Coronary artery (tissue), 2 donors: ENCODE measurements at places on chromosomes 5 and 9.
A peak's percentile ranks its signal among the peaks of the same experiment; 100 is the strongest.

- DNase-seq: no peak
Observed at GRCh38 chr9:90787771-90788460, 13.7 kb upstream of the SYK start.

DNA sequence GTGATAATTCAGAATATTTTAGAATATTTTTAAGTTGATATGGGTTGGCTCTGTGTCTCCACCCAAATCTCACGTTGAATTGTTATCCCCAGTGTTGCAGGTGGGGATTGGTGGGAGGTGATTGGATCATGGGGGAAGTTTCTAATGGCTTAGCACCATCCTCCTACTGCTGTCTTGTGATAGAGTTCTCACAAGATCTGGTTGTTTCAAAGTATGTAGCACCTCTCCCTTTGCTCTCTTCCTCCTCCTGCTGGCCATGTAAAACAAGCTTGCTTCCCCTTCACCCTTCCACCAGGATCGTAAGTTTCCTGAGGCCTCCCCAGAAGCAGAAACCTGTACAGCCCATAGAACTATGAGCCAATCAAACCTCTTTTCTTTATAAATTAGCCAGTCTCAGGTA is 214.6 kb upstream of the C9orf72 start:
- no peak for DNase-seq

GRCh38 chr5:78501411-78502352 is 141.3 kb downstream of the SCAMP1 start:
- DNase-seq: no peak

DNA sequence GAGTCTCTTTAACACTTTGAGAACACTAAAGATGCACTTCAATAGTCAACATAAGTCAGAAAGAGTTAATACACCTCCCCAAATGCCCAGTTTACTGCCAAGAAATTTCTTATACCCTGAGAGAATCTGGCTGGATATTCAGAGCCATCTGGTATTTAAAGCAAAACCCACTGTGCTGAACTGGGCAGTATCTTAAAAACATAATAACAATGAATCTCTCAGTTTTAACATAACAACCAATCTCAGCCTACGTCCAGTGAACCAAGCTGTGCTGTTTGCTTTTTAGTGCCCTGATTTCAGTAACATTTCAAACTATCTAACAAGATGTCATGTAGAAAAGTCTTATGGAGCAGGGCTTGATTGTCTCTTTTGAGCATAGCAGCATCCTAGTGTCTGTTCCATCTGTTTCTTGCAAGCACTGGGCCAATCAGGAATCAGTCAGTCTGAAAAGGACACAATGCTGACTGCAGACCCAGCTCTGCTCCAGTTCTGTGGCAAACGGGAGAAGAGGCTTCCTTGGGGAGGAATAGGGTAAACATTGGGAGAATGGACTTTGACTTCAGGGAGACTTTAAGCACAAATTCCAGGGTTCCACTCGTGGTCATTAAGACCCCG is 43.6 kb upstream of the FAM81B start:
- no peak for DNase-seq

GRCh38 chr5:111076091-111076490 is 4.6 kb downstream of the TSLP start:
- DNase-seq: no peak

DNA sequence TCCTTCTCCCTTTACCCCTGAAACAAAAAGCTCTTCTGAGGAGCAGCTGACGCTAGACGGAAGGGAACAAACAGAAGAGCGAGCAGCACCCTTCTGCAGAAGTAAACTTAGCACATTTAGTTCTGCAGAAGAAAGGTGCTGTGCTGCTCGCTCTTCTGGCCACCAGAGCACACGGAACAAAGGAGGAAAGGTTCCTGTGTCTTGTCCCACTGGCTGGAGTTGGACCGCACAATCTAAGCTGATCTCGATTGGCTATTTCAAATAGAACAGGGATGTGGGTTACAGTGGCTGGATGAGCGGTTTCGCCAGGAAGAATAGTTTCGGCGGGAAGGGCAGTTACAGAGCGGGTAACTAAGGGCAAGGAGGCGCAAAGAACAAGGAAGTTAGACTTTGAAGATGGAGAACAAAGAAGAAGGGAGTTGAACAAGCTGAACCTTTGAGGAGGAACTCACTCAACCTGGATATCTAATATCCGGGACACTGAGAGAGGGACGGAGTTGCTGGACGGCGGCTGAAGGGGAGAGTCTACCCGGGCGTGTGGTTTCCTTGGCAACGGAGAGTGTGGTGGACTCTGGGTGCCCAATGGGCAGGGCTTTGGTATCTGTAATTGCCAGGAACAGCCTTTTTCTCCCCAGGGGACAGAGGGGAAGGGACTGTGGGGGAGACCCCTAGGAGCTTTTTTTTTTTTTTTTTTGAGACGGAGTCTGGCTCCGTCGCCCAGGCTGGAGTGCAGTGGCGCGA is 7.1 kb downstream of the GTF3C5 start:
- DNase-seq: no peak

- DNase-seq: peak; percentile 79
Observed at GRCh38 chr5:154276973-154277331, 86.4 kb downstream of the GALNT10 start.

DNA sequence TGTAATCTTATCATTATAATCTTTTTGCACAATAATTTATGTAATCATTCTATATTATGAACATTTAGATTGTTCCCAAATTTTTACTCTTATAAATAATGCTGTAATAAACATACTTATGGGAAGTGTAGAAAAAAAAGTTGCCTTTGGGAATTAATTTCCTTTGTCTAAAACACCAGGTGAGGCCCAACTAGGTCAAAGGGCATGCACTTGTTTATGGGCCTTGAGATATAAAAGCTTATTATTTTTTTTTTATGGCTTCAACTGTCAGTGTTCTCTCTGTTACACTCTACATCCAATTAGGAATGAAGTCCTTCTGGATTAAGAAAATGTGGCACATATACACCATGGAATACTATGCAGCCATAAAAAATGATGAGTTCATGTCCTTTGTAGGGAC is 6.5 kb upstream of the PRLR start:
- DNase-seq: no peak

GRCh38 chr5:133688391-133688790 is 76.0 kb upstream of the FSTL4 start:
- DNase-seq: no peak

DNA sequence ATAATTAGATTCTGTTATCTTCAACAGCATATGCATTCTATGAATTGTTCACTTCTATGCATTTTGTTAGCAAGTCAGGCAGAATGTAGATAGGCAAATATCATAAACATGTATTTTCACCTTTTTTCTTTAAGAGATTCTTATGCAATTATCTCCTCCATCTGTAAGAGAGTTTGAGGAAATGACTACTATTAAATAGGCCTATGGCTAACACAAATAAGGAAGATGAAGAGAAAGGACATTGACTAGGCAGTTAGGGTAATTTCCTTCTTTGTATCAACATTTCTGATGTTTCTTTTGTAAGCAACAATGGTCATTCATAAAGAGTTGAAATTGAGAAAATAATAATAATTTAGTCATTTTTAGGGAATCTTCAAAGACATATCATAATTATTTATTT is 145.2 kb upstream of the CDH12 start:
- DNase-seq: no peak

DNA sequence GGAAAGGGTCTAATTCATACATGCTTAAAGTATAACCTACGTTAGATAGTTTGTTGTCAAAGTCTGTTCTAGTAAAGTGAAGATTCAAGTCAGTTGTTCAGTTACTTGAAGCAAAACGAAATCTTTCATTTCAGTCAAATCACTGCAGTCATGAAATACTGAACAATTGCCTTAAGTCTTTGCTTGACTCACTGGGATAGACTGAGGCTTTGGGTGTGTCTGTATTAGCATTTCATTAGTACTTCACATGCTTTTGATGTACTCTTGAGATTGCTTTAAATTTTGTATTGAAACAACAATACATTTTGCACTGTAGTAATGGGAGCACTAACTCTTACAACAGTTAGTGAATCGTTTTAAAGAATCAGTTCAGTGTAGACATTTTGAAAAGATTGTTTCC is 4.0 kb upstream of the CMYA5 start:
- no peak for DNase-seq

DNA sequence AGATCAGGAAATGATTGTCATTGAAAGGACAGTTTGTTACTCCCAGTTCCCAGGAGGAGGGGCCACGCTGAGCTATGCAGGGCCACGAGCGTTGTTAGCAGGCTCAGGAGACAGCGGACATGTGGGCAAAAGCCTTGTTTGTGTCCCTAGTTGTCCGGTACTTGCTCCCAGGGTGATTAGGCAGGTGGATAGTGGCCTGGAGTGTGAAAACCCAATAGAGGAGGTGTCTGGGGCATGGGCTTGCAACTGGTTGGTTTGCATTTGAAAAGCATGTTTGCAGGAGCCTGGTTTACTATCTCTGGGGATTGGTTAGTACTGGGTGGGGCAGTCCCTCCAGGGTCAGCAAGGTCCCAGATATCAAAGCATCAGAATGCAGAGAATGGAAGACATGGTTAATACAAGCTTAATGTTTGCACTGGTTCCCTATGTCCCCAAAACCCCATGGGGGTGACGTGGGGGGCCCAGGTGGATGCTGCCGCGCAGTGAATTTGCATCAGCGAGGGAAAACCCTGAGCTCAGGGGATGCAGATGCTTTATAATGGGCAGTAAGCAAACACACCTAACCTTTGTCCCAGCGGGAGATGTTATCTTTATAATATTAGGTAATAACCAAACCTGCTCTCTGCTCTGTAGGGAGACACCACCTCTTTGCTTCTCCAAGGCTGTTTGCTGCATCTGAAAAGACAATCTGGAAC is 39.7 kb downstream of the ROPN1L start:
- no peak for DNase-seq

- no peak for DNase-seq
Observed at GRCh38 chr5:135364421-135365262, 34.4 kb downstream of the MACROH2A1 start.

- DNase-seq: no peak
Observed at GRCh38 chr9:88659126-88659525, 124.1 kb downstream of the NXNL2 start.

GRCh38 chr9:135074354-135075233 is 12.9 kb upstream of the OLFM1 start:
- peak; percentile 38 for DNase-seq

DNA sequence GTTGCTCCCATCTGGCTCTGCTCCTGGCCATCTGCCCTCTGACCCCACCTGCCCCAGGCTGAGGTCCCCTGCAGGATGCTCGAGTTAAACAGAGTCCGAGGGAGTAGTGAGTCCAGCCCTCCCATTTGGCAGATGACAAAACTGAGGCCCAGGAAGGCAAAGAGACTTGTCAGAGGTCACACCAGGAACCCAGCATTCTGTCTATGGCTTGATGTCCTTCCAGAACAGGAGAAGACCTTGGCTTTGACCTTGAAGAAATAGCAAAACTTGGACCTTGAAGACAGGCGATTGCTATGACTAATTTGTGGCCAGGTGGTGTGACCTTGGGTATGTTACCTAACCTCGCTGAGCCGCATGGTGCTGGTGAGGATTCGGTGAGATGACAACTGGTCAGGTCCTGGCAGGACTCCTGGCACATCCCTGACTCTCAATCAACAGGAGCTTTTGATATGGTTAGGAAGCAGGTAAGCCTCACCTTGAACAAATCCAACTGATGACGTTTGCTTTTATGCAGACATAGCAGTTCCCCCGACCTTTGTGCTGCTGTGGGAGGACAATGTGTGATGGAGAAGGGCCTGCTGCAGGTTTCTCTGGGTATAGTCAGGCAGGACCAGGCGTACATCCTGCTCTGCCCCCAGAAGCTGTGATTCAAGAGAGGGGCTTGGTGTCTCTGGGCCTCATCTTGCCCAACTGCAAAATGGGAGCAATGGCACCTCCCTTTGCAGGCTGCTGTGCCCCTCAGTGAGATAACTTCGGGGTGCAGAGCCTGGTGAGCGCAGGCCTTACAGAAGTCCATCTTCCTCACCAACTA is 198.7 kb downstream of the C9orf50 start:
- no peak for DNase-seq

- DNase-seq: no peak
Observed at GRCh38 chr9:124776618-124776953, 347 bp upstream of the OLFML2A start.

GRCh38 chr9:95854386-95855020 is 21.0 kb upstream of the ERCC6L2 start:
- DNase-seq: no peak

DNA sequence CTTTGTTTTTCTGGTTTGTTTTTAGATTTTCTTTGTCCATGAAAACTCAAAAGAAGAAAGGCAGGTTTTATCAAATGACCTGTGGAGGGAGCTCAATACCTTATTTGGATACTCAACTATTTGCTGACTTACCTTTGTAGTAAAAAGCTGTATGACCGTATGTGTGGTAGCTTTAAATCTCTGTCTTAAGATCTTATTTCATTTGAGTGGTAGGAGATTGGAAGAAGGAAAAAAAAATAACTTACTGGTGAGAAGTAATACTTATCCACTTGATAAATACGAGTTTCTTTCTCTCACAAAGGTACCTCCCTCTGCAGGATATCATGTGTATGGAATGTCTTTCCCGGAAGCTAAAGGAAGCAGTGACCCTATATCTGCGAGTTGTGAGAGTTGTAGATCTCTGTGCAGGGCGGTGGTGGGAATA is 15.0 kb downstream of the FBXO38 start:
- DNase-seq: no peak

DNA sequence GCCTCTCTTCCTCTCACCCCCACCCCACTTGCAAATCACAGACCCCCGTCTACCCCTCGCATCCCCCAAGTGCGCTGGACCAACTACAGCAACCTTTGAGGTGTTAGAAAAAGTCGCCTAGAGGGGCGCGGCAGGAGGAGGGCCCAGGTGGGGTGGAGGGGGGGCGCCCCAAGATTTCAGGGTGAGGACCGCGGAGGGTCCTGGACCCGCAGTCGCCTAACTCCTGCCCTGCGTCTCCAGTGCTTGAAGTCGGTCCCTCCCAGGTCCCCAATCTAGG is 379 bp upstream of the EGFLAM start:
- DNase-seq: no peak

DNA sequence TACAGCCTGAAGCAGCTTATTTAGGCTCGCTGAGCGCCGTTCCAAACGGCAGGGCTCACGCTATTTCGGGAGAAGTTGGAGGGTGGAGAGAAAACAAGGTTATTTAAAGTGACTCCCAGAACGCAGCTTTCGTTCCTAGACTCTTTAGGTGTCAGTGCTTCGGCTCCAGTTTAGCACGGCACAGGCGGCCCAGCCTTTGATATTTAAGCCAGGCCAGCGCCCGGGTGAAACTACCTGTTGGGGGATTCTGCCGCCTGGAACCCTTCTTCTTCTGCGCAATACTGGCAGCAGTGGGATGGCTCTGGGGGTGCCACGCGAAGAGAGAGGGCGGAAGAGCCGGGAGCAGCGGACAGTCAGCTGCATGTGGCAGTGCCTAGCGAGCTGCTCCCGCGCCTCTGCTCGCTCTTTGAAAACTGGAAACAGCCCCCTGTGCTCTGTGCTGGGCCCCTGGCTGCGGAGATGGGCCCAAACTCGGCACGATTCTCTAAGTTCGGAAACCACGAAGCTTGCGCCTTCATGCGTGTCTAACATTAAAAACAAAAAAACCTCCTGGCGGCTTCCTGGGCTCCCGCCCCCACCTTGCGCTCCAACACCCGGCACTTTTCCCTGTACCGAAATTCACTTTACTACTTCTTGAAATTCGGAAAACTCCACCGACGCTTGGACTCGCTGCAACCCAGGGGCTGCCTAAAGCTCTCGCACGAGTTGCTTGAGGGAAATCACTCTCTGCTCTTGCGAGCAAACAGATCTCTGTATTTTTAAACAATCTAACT is 34.6 kb upstream of the NFIB start:
- no peak for DNase-seq
